ENCODE measurements at places on chromosomes 2 and 18.

DNA sequence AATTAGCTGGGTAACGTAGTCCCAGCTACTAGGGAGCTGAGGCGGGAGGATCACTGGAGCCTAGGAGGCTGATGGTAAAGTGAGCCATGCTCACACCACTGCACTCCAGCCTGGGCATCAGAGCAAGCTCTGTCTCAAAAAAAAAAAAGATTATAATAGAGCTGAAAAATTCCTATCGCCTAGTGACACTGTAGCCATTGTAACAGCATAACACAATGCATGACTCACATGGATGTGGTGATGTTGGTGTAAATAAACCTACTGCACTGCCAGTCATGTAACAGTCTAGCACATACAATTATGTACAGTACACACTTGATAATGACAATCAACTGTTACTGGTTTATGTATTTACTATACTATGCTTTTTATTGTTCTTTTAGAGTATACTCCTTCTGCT is 39.6 kb downstream of the MGAT4A start:
- DNase-seq, result no peak

DNA sequence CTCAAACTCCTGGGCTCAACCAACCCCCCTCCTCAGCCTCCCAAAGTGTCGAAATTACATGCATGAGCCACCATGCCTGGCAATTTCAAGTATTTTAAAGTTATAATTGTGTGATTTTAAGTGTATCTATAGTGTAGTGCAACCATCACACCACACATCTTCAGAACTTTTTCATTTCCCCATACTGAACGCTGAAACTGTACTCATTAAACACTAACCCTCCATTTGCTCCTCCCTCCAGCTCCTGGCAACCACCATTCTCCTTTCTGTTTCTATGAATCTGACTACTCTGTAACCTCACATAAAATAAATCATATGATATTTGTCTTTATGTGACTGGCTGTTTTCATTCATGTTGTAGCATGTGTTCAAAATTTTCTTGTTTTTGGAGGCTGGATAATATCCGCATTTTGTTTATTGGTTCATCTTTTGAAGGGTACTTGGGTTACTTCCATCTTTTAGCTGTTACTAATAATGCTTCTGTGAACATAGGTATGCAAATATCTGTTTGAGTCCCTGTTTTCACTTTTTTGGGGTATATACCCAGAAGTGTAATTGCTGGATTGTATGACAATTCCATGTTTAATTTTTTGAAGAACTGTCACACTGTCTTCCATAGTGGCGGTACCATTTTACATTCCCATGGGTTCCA is 188.2 kb downstream of the PLCL1 start:
- DNase-seq, result no peak

DNA sequence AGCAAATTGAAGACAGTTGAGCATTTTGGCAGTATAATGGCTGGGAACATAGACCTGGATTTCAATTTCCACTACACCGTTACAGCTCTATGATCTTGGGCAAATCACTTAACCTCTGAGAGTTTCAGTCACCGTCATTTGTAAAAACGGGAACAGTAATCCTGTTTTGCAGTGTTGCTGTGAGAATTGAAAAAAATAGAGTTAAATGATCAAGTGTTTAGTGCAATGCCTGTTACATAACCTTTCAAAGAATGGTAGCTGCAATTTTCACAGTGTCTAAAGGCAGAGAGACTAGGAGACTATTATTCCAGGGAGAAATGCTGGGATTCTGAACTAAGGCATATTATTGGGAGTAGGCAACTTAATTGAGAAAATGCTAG is 2.0 kb downstream of the AGPS start:
- no peak for DNase-seq

GRCh38 chr2:145682546-145683157 is 1162.7 kb upstream of the ZEB2 start:
- no peak for DNase-seq

GRCh38 chr2:46689993-46690392 is 210.6 kb downstream of the TMEM247 start:
- DNase-seq, result peak; percentile 74

GRCh38 chr2:178229927-178230326 is 35.6 kb downstream of the OSBPL6 start:
- no peak for DNase-seq

DNA sequence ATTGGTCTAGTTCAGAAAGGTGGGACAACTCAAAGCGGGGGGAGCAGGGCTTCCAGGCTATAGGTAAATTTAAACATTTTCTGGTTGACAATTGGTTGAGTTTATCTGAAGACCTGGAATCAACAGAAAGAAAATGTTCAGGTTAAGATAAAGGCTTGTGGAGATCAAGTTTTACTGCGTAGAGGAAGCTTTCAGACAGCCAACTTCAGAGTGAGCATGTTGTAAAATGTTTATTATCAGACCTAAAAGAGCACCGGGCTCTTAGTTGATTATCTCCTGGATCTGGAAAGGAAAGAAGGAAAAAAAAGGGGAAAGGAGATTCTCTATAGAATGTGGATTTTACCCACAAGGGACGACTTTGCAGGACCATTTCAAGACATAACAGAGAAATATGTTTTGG is 227.0 kb upstream of the SH3BP4 start:
- DNase-seq, result no peak

DNA sequence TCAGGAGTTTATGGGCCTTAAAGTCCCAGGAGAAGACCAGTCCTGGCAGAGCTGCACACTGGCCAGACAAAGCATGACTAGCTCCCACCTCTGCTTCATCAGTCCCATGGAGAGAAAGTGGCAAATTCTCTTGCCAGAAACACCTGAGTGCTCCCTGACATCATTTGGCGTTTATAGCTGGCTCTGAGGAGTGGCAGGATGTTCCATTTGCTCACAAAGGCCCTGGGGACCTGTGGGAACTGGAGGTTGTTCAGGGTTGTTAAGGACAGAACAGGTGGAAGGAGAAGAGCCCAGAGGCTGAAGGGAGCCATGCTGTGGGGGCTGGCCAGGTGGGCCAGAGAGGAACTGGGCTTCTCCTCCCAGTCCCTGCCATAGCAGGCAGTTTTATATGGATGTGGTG is 56.1 kb downstream of the RPL37A start:
- no peak for DNase-seq

GRCh38 chr2:45128580-45128997 is 119.3 kb upstream of the SIX2 start:
- peak; percentile 94 for DNase-seq

- no peak for DNase-seq
These were observed 4.2 kb downstream of the TRAK2 start for GRCh38 chr2:201447086-201447485.

DNA sequence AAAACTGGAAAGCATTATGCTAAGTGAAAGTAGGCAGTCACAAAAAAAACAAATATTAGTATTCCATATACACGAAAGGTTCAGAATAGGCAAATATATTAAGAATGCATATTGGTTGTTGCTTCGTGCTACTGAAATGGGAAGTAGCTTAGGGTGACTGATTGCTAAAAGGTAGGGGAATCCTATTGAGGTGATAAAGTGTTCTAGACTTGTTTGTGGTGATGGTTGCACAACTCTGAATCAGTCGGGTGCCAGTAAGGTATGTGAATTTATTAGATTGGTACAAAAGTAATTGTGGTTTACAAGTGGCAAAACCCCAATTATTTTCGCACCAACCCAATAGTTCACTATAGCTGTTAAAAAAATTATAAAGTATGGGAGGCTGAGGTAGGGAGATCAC is 20.7 kb downstream of the USP34 start:
- no peak for DNase-seq

GRCh38 chr2:55009277-55010060 is 40.8 kb downstream of the RTN4 start:
- no peak for DNase-seq

GRCh38 chr2:126717928-126718327 is 62.0 kb downstream of the GYPC start:
- DNase-seq, result no peak

- no peak for DNase-seq
These were observed 402.7 kb upstream of the SALL3 start for GRCh38 chr18:78576967-78577366.

DNA sequence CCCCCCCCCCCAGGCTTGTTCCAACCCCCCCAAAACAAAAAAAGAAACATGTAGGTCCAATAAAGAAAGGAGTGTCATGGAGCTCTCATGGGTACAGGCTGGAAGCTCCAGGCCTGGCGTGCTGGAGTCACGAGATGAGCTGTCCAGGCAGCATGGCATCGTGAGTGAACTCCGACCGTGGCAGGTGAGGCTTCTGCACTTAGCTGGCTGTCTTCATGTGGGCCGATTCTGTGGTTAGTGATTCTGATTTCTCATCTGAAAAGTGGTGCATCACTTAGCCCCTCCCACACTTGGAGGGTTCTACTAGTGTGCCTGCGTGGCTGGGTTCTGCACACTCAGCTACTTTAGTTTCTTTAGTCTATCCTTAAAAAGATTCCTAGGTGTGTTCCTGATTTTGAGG is 126.4 kb upstream of the MGAT5 start:
- DNase-seq, result no peak

- DNase-seq, result no peak
These were observed 1.4 kb upstream of the UCN start for GRCh38 chr2:27309651-27310050.

DNA sequence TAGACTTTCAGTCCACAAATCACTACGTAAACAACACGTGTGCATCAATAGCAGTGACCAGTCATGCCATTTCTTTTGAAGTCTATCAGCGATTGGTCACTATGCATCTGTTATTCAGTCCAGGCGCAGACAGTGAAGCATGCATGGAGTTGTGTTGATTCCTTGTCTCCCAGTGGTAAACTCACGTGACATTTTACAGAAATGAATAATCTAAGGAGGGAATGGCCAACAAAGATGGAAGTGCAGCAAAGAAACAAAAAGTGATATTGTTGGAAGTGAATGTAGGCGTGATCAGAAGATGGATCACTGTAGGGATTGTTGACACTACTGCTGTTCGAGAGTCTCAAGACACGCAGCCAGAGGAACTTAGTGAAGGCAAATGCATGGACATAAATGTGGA is 317.8 kb upstream of the MGAT5 start:
- no peak for DNase-seq

DNA sequence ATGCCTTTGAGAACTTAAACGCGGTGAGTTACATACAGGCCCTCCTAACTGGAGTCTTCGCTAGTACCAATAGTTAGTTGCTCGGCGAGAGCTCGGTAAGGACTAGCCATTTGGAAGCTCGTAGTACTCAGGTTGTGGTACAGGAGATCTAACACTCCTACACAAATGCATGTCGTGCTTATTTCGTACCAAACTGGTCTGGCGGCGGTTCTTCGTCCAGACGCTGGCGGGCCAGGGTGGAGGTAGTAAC is 346 bp upstream of the VRK2 start:
- no peak for DNase-seq

- DNase-seq, result no peak
These were observed 47.7 kb downstream of the PAX8 start for GRCh38 chr2:113231064-113231463.

GRCh38 chr18:79106084-79106483 is 36.9 kb downstream of the ATP9B start:
- no peak for DNase-seq

DNA sequence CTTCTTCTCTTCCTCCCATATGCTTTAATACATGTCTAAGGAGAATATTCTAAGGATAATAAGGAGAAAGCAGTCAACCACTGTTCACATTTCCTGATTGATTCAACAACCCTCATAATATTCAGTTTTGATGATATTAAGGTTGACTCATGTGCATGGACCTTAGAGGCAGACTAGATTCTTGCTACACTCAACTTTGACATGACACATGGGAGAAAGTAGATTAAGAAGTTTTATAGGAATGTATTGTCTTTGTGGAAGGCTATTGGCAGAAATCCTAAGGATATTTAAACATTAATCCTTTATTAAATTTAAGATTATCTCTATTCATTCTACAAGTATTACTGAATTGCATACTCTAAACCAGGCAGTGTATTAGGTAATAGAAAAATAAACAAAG is 309.1 kb upstream of the CYRIA start:
- DNase-seq, result no peak

DNA sequence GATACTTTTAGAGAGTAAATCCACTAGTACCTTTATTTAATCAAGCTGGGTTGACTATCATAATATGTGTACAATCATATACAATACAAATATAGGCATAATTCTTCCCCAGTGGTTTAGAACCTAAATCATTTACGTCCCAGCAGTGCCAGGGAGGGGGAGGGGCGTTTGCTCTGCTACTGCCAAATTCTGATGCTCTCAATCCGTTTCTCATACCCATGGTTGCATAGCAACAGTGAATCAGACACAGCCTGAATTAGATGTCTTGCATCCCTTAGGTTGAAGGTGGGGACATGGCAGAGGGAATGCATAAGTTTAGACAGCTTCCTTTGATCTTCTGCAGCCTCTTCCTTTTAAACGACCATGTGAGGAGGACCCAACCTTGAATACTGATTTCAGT is 135.4 kb downstream of the ABCA12 start:
- no peak for DNase-seq

GRCh38 chr2:172336681-172337080 is 90.7 kb upstream of the ITGA6 start:
- no peak for DNase-seq

GRCh38 chr18:9403795-9404564 is 69.4 kb downstream of the TWSG1 start:
- DNase-seq, result no peak

GRCh38 chr2:148538375-148538774 is 106.2 kb upstream of the EPC2 start:
- no peak for DNase-seq

DNA sequence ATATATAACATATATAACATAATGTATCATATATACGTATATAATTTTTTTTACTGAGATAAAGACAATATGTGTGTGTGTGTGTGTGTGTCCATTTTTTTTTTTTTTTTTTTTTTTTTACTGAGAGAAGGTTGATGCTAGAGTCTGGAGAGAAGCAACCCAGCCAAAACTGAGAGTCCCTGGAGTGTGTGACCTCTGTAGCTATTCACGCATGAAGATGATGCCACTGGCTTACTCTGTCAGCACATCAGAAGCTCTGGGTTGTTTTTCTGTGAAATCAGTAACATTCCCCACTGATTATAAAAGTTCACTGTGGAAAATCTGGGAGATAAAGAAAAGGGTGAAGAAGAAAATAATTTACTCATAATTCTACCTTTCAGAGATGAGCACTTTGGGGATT is 27.2 kb downstream of the CCDC195 start:
- DNase-seq, result no peak

DNA sequence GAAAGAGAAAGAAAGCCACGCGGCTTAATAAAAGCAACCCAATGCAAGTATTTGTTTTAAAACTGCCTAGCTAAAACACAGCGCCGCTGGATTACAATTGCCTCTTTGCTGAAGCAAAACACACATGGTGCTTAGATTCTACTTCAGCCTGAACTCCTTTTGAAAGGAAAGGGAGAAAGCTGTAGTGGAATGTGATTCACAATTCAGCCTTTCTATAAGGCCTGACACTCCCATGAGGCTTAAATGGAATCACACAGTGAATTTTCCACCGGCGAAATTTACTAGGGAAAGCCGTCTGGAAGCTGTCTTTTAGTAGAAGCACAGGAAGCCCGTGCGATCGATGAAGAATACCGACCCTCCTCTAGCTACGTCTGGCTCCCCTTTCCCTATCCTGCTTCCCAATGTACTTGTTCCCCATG is 348.0 kb downstream of the DLGAP1 start:
- no peak for DNase-seq

Data from fibroblast of skin of left biceps (primary cell).